Chondrocyte (in vitro differentiated cells): ENCODE measurements at places on chromosomes 13 and 19.

DNA sequence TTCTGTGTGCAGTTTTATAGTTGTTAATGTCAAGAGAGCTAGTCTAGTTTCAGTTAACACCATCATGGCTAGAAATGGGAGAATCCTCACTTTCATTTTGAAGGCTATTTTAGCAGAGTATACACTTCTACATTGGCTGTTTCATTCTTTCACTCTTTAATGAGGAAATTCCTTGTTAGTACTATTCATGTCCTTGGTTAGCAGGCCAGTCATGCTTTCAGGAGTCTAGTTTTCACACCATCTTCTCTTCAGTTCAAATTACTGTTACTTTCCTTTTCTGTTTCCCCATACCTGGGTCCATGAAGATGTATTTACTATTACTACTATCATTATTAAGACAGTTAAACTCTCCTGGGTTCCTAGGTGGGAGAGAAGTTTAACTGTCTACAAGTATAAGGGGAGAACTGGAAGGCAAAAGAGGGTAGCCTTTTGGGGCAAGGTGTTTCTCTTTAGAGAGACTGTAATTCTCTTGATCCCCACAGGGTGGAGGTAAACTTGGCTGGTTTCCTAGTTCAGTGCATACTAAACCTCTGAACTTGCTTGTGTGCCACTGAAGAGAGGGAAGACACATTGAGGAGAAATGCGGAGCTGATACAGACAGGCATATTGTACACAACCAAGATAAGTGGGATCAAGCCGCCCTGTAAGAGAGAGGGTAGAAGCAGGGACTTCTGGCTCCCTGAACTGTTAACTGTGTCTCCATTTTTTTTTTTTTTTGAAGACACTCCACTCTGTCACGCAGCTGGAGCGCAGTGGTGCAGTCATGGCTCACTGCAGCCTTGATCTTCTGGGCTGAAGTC is 41.3 kb upstream of the IGFL4 start:
- DNase-seq = no peak

DNA sequence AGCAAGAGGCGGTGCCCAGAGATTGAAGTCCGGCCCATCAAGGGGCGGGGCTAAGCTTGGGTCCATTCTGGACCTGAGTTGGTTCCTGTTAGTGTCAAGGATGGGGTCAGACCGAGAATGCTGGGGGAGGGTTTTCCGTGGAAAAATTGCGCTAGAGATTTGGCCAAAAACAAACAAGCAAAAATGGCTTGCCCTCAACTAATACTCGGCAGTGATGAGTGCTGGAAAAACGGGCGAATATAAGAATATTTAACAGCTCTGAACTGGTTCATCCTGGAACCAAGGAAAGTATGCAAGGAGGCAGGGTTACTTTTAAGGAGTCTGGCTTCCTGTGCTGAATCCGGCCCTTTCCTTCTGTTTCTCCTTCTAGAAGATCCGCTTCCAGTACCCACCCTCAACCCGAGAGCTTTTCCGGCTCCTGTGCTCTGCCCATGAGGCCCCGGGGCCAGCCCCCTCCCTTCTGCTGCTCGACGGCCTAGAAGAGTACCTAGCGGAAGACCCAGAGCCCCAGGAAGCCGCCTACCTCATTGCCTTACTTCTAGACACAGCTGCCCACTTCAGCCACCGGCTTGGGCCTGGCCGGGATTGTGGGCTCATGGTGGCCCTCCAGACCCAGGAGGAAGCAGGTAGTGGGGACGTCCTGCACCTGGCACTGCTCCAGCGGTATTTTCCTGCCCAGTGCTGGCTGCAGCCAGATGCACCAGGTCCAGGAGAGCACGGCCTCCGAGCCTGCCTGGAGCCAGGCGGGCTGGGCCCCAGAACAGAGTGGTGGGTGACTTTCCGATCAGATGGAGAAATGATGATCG is 880 bp downstream of the SWSAP1 start:
- DNase-seq = no peak

GRCh38 chr19:32677657-32678056 is 2.0 kb downstream of the RGS9BP start:
- peak; percentile 47 for DNase-seq

DNA sequence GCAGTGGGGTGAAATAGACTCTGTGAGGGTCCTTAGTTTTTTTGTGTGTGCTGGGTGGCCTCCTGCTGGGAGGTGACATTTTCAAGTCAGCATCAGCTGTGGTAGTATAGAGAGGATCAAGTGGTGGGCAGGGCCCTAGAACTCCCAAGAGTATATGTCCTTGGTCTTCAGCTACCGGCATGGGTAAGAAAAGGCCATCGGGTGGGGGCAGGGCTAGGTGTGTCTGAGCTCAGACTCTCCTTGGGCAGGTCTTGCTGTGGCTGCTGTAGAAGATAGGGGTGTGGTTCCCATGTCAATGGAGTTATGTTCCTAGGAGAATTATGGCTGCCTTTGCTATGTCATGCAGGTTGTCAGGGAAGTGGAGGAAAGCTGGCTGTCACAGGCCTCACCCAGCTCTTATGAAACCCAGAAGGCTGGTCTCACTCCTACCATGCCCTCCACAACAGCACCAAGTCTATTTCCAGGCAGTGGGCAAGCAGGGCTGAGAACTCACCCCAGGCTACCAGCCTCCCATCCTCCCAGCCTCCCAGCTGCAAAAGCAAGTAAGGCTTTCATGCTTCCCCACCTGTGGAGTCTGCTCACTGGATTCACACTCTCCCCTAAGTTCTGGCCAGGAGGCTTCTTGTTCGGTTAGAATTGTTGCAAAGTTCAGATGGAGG is 130.6 kb upstream of the SOX1 start:
- peak; percentile 55 for DNase-seq

DNA sequence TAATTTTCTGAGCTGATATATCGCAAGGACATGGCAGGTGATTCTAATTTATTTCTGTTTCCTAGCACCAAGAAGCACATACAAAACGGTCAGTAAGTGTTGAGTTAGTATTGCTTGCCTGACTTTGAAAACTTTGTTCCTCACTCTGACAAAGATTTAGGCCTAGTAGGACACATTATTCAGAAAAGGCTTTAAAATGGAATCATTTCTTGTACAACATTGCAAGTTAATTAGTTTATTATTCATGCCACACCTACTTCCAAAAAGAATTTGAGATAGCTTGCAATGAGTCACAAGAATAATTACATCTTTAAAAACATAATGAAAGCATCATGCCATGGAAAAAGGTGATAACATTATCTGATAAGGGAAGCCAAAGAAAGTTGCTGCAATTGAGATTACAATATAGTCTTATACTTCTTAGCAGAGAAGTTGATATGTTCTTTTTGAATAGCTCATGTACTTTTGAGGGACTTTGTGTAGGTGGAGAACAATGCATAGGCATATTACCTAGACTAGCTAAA is 474.2 kb downstream of the KLF5 start:
- DNase-seq = no peak

GRCh38 chr13:100208626-100209025 is 119.7 kb downstream of the PCCA start:
- no peak for DNase-seq

DNA sequence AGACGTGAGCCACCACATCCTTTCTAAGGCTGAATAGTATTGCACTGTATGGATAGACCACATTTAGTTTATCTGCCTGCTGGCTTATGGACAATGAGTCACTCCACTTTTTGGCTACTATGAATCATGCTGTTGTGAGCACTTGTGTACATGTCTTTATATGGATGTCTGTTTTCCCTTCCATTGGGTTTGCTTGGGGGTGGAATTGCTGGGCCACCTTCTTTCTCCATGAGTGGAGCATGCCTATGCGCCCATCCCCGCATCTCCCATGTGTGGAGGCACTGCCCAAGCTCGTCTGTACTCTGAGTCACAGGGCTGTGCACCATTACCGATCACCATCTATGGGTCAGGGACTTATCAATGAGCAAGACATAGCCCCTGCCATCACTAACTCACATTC is 127.2 kb upstream of the GJB6 start:
- no peak for DNase-seq

DNA sequence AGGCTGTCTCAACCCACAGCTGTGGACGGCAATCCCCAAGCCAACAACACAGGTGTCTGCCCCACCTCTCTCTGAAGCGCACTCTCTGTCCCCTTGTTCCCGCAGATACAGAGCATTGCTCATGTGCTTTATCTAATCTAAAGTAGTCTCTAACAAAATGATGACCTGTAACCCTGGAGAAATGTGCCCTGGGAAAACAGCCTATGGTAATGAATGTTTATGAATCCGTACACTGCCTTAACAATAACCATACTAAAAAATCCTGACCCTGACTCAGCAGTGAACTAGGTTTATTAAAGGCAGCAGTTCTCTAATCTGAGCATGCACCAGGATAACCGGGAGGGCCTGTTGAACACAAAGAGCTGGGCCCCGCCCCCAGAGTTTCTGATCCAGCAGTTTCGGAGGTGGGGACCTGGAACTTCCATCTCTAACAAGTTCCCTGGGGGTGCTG is 50.7 kb upstream of the SLC15A1 start:
- no peak for DNase-seq
